ENCODE measurements at places on chromosomes 1 and 21.

DNA sequence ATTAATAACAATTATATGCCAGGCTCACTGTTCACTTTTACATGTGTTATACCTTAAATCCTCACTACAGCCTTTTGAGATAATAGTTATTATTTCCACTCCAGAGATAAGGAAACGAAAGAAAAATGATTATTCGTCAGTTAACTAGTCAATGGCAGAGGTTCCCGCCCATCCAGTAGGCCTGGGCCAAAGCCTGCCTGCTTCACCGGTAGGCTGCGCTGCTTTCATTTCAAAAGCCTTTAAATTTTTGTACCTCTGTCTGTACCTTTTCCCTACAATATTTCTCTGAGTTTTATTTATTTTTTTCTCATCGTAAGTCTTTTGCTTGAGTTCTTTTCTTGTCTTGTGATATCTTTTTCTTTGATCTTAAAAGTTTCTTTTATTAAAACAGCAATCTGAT lies 3.6 kb downstream of the GPR52 start:
- DNase-seq: no peak

DNA sequence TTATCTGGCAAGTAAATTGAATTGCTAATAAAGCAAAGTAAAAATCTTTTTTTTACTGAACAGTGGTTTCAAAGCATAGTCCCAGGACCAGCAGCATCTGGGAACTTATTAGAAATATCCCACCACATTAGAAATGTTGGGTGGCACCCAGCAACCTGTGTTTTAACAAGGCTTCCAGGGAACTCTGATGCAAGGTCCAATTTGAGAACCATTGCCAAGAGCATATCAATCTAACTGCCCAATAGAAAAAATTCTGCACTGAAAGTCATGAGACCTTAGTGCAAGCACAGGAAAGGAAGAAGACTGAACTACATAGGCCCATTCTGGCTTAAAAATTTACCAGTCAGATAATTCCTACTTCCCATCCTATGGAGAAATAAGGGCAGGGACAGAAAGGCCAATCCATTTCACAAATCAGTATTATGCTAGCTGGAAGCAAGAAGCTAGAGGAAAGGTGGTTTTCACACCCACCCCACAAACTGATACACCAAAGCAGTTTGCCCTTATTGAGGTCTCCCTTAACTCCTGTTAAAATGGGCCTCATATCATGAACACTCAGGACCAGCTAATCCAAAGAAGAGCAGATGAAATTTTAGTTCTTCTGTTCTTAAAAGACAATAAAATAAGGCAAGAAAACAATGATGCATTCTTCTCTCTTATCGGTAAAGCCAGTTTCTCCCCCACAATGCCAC lies 17.5 kb upstream of the C1orf105 start:
- DNase-seq: no peak

DNA sequence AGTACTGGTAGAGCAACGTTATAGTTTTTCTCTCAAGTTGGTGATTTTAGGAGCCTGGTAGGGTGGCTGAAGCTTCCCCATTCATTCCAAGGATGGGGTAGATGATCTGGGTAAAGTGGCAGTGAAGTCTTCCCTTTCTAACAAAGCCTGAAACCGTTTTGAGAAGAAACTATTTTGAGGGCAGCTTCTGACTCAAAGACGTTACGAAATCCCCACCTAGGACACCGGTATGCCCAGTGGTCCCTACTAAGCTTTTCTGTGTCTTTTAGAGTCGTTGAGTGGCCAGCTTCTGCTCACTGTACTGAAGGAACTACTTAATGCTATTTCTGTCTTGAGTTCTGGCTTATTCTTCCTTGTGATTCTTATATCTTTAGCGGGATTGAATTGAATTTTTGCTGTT lies 1.4 kb downstream of the WDTC1 start:
- no peak for DNase-seq

DNA sequence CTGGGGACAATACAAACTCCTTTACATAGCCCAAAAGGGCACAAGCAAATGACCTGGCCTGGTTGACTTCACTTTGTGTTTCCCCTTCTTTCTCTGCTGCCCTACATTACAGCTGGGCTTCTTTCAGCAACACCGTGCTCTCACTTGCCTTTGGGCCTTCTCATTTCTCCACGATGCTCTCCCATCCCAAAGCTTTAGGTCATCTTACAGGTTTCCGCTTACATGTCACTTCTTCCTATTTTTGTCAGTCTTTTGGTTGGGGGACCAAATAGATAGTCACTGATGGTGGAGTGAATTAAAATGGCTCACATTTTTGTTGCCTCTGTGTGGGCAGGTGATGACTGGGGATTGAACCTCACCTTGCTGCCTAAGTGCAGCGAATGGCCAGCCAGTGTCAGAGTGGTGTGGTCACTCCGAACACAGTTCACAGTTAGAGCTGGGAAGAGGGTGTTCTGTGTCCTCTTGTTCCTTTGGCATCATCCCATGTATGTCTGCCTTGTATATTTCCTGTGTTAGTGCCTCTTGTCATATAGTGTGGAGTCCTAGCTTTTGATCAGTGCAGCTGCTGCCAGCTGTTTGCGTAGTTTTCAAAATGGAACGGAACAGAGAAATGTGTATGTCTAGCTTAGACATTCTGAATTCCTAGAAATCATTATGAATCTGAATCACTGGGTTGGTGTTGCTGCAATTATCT lies 134.8 kb downstream of the NOS1AP start:
- DNase-seq: no peak

GRCh38 chr1:166017395-166017794 lies 149.4 kb downstream of the FAM78B start:
- no peak for DNase-seq

GRCh38 chr1:1270813-1271212 lies 2.8 kb downstream of the UBE2J2 start:
- DNase-seq: no peak

GRCh38 chr1:6530504-6531160 lies 23.7 kb downstream of the NOL9 start:
- no peak for DNase-seq

- DNase-seq: no peak
These were observed 22.7 kb downstream of the PKNOX1 start for GRCh38 chr21:42997053-42997452.

DNA sequence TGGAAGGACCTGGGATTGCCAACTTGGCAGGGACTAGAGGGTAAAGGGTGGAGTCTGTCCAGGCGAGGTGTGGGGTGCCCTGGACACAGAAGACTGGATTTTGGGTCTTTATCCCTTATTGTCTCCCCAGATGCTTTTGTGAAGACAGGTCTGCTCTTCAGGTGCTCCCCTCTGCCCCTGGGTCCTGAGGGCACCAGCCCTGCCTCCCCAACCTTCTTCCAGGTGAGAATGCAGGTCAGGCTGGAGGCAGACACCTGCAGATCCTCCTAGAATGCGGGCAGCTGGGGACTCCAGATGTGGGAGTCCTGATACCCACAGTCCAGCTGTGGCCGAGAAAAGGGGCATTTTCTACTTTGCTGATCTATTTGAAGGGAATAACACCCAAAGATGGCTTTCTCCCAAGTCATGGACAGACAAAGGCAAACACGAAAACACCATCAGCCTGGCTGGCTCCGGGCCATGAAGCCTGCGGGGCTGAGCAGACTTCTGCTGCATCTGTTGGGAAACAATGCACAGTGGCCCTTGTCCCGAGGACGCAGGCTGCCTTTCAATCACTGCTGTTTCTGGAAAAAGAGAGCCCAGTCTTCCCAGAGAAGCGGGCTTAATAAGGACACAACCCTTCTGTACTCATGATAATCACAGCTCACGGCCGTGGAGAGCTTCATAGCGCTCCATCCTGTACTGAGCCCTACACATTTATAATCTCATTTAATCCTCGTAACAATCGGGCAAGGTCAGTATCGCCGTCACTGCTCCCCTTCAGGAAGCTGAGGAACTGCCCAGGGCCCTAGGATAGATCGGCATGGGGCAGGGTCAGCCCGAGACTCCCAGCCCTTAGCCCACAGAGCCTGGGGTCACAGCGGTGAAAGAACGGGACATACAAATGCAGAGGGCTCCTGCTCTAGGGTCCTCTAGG lies 62.0 kb upstream of the ABCG1 start:
- peak; percentile 65 for DNase-seq

- DNase-seq: no peak
These were observed 194.8 kb downstream of the DAB1 start for GRCh38 chr1:57229076-57229475.

DNA sequence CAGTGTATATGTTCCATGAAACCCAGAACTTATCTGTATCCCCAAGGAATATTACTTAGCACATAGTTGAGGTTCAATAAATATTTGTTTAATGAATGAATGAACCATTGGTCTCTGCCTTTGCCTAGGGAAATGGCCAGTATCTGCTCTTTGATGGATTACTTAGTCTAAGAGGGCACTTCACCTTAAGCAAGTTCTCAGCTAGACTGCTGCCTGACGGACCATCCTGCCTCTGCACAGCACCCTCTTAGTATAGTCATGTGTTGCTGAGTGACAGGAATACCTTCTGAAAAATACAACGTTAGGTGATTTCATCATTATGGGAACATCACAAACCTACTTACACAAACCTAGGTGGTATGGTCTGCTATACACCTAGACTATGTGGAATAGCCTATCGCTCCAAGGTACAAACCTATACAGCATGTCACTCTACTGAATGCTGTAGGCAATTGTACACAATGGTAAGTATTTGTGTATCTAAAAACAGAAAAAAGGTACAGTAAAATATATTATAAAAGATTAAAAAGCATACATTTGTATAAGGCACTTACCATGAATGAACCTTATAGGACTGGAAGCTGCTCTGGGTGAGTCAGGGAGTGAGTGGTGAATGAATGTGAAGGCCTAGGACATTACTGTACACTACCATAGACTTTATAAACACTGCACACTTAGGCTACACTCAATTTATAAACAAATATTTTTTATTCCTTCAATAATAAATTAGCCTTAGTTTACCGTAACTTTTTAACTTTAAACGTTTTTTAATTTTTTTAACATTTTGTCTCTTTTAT lies 83.7 kb upstream of the LRRC8D start:
- DNase-seq: no peak

- DNase-seq: peak; percentile 75
These were observed 33.0 kb upstream of the TARDBP start for GRCh38 chr1:10979483-10979920.

DNA sequence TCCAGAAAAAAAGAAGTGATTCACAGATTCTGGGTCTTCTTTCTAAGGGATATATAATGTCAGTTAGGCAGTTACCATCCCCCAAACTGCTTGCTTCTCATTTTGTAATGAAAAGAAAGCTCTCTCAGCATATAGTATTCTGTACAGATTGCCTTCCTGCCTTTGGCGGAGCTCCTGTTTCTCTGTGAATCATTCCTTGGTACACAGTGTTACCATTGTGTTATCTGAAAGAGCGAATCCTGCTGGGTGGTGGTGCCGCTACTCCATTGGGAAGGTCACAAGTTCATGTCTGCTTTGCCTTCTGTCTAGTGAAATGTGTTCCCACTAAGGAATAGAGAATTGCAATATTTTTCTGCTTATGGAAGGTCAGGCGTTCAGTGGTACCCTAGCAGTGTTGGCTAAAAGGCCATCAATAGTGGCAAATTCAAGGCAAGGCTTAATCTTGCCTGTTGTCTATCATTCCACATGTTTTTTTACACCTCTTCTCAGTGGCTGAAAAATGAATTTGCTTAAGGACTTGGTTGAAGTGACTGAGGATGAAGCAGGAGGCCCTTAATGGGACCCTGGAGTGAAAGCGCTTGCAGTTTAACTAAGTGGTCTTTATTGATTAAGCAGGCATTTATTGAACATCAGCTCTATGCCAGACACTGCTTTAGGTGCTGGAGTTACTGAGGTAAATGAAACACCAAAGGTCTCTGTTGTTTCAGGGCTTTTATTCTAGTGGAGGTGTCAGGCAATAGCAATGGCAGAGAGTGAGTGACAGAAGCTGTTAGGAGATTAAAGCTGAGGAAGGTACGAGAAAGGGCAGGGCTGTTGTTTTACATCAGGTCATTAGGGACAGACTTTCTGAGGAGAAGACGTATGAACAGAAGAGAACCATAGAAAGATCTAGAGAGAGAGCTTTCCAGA lies 186.7 kb downstream of the PDE4B start:
- no peak for DNase-seq

- DNase-seq: no peak
These were observed 160.3 kb downstream of the TGFBR3 start for GRCh38 chr1:91725618-91725988.

GRCh38 chr21:45415943-45416611 lies 11.1 kb downstream of the COL18A1 start:
- DNase-seq: no peak

DNA sequence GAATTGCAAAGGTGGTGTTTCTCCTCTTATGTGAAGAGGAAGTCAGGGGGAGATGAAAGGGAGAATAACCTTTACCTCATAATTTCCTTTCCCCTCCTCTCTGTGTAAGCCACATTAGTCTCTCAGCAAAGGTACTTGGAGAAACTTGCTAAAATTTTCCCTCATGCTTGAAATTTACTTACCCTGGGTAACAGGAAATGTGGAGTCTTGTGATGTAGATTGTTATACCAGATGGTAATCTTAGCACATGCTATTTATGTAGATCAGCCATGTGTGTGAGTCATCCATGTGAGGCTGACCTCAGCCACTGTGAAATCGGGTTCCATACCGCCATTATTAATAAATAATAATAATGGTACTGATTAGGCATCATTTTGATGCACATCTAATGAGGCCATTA lies 128.4 kb downstream of the TGFB2 start:
- no peak for DNase-seq

GRCh38 chr1:71364236-71364635 lies 283.4 kb upstream of the ZRANB2 start:
- DNase-seq: no peak

- DNase-seq: no peak
These were observed 709.3 kb downstream of the KCNT2 start for GRCh38 chr1:195898924-195899323.

- no peak for DNase-seq
These were observed 2.5 kb downstream of the EIF4G3 start for GRCh38 chr1:21174230-21174629.

DNA sequence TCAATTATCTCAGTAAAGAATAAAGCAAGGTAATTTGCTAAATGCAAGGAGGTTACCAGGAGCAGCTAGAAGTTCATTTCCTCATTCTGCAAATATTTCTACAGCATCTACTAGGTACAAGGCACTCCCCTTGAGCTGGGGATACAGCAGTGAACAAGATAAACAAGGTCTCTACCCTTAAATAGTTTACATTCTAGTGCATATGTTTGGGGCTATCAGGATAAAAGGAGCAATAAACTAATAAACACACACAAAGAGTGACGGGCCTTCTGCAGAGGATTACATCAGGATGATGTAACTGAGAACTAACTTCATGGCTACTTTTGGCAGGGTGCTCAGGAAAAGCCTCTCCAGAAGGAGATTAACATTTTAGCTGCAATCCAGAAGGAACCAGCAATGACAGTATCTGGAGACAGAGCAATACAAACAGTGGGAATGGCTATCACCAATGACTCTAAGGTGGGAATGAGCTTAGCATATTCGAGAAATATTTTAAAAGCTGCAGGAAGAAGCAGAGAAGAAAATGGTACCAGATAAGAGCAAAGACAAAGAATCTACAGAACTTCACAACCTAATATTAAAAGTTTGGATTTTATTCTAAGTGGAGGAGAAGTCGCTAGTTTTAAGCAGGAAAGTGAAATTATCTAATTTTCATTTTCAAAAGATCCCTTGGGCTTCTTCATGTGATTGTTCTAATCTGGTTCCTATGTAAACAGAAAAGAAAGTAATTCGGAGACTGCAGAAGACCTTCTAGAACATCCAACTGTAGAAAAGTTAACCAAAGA lies 25.8 kb downstream of the TP53BP2 start:
- DNase-seq: no peak

GRCh38 chr1:208534599-208534897 lies 290.4 kb upstream of the PLXNA2 start:
- DNase-seq: no peak

- no peak for DNase-seq
These were observed 26.8 kb downstream of the UMODL1 start for GRCh38 chr21:42097860-42098454.

Data from suprapubic skin (tissue), 4 donors.